ENCODE measurements at places on chromosomes 4 and X.
A peak's percentile ranks its signal among the peaks of the same experiment; 100 is the strongest.

DNA sequence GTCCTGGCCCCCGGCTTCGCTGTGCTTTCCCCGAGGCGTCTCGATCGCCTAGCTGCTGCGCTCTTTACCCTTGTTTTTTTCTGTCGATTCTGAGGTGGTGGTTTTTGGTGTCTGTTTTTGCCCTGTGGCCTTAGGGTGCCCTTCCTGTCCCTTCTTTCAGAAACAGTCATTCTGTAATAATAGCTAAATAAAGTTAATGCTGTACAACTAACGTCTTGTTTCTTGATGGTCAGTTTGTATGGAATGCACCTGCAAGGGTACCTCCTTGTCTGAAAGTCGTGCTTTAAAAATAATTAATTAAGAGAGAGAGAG lies 686 bp downstream of the FIP1L1 start:
- no peak for DNase-seq

DNA sequence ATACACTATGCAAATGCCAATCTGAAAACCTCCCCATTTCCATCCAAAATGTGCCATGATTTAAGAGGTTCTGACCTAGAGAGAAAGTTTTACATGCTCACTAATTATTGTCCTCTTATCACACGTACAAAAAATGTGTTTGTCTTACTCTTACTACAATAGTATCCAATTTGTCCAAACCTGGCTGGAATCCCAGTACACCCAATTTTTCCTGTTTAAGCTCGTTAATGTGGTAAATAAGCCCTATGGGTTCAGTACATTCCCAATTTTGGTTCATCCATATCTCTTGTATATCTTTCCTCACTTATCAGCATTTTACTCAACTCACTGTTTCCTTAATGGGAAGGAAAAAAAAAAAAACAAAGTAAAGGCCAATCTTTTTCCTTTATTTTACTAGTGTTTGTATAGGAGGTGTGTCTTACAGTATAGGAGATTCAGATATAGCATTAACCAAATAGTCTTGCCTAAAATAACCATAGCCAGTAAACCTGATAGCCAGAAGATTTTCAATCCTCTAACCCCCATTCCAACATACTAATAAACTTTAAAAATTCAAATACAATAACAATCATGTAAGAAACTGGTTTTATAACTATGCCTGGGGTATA lies 109.8 kb downstream of the PARM1 start:
- no peak for DNase-seq

GRCh38 chr4:5206016-5206790 lies 154.9 kb downstream of the STK32B start:
- no peak for DNase-seq

DNA sequence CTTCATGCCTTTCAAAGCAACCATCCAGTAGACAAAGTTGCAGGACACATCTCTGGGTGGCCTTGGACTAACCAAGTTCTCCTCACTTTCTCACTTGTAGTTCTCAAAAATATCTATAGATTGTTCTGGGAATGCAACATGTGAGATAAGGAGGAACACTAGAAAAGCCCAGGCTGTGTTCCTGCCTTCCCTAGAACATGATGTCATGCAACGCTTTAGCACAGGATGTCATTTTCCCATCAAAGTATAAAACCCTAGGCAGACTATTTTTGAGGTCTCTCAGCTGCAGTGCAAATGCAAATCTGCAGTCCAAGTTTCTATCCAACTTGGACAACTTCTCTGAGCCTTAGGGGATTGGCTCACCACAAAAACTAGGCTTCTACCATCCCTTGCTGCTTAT lies 78.8 kb upstream of the PCDH7 start:
- DNase-seq = no peak

- DNase-seq = no peak
Observed at GRCh38 chr4:102574317-102574716, 73.2 kb downstream of the NFKB1 start.

DNA sequence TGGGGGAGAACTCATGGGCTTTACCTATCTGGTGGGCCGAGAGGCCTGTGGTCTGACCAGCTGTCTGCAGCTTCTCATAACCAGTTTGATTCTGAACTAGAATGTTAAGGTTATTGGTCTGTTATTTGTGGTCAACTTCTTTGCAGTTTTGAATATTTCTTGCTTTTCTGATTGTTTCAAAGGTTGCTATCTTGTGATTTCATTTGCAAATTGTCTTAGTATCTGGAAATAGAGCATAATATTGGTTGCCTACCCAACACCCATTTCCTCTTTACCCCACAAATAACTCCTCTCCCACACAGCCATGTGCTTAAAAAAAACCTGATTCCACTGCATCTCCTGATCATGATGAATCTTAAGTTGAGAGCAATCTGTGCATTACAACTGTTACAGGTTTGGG lies 39.1 kb upstream of the BMP2K start:
- DNase-seq = no peak

DNA sequence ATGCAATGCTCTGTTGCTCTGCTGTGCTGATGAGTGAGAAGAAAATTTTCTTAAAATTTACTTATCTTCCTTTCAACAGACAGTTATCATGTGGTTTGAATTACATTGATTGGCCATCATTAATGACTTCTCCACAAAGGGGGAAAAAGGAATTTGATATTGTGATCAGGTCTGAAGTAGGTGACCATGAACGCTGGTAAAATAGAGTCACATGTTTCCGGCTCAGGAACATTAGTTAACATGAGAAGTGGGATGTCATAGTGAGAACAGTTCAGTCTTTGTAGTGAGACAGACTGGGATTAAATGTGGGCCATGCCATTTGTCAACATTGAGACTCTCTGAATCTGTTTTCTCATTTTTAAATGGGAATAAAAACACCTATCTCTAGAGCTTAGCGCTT lies 50.6 kb downstream of the GBA3 start:
- DNase-seq = no peak

GRCh38 chrX:151754641-151755215 lies 20.2 kb downstream of the CNGA2 start:
- DNase-seq = no peak

GRCh38 chr4:83417566-83417965 lies 38.1 kb downstream of the HELQ start:
- DNase-seq = no peak

DNA sequence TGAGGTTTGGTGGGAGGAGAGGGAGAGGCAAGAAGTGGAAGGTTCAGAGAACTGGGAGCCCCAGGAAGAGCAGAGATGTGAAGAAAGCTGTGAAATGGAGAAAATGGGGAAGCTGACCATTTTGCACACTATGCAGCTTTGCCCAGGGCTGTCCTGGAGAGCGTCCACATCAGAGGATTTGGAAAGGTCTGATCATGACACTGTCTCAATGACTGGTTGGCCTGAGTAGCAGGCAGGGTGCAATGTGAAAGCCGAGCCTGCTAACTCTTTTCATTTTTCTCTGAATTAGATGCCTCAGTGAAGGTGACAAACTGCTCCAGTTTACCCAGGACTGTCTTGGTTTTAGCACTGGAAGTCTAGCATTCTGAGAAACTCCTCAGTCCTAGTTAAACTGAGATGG lies 330.1 kb upstream of the RPS6KA3 start:
- DNase-seq = no peak

DNA sequence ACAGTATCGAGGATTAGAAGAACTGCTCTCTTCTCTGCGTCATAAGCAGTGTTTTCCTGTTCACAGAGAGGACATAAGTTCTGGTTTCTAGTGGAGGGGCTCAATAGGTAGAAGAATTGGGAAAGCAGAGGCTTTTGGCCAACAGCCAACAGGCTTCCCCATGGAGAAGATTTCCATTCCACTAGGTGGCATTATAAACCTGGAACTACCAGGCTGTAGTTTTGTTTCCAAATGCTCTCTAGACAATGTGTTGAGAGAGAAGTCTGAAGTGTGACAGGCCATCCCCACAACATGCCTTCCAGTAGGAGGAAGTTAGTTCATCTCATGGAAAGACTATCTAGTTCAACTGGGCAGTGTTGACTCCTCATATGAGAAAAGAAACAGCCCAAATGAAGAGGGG lies 63.8 kb upstream of the ANXA10 start:
- no peak for DNase-seq

GRCh38 chr4:21451032-21451431 lies 497.5 kb downstream of the KCNIP4 start:
- no peak for DNase-seq

GRCh38 chr4:131370846-131371245 lies 1778.2 kb upstream of the PCDH10 start:
- DNase-seq = no peak

GRCh38 chrX:49930039-49930438 lies 7.6 kb downstream of the CLCN5 start:
- no peak for DNase-seq

DNA sequence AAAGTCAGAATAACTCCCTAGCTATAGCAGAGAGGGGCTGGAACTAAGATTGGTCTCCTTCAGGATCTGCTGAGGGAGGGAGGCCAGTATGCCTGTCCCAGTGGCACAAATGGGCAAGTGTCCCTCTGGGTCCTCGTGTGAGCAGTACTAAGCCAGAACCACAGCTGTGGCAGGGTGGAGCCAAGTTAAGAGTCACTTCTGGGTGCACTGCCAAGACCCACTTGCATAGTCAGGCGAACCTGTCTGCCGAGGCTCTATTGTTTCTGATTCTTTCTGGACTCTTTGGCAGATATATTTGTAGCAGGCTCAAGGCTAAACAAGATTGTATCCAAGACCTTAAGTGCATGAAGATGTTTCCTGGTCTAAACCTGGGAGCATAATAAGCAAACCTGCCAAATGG lies 1123.7 kb upstream of the POU3F4 start:
- no peak for DNase-seq

DNA sequence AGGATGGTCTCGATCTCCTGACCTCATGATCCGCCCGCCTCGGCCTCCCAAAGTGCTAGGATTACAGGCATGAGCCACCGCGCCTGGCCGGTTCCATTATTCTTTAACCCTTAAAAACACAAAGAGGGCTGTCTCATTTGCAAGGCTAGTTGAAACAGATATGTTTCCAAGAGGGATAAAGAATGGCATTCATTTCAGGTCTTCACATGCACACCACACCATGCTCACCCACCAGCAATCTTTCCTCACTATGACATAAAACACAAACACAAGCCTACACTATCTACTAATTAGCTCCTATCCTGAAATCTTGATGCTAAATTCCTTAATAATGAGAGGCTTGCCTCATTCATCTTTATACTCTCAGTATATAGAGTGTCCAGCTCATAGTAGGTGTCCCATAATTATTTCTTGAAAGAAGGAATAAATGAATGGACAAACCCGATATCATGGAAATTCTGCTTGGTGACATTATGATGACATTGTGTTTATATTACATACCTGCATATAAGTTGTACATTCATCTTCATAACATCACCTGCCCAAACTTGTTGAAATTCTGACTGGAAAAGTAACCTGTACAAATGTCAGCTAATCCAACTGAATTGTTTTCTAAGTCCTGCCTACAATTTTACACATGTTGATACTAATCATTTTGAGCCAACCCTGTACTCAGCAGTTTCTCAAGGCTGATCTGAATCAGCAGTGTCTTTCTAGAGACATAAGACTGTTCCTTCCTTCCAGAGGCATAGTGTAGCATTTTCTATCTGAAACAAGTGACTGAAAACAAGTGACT lies 408.5 kb downstream of the KLHL13 start:
- no peak for DNase-seq

DNA sequence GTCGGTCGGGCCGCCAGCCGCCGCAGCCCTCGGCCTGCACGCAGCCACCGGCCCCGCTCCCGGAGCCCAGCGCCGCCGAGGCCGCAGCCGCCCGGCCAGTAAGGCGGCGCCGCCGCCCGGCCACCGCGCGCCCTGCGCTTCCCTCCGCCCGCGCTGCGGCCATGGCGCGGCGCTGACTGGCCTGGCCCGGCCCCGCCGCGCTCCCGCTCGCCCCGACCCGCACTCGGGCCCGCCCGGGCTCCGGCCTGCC lies 213 bp downstream of the NFKB1 start:
- DNase-seq = no peak

- no peak for DNase-seq
Observed at GRCh38 chr4:139246166-139246565, 33.9 kb downstream of the MGARP start.

GRCh38 chr4:40205259-40206198 lies 8.7 kb downstream of the RHOH start:
- DNase-seq = peak; percentile 63

DNA sequence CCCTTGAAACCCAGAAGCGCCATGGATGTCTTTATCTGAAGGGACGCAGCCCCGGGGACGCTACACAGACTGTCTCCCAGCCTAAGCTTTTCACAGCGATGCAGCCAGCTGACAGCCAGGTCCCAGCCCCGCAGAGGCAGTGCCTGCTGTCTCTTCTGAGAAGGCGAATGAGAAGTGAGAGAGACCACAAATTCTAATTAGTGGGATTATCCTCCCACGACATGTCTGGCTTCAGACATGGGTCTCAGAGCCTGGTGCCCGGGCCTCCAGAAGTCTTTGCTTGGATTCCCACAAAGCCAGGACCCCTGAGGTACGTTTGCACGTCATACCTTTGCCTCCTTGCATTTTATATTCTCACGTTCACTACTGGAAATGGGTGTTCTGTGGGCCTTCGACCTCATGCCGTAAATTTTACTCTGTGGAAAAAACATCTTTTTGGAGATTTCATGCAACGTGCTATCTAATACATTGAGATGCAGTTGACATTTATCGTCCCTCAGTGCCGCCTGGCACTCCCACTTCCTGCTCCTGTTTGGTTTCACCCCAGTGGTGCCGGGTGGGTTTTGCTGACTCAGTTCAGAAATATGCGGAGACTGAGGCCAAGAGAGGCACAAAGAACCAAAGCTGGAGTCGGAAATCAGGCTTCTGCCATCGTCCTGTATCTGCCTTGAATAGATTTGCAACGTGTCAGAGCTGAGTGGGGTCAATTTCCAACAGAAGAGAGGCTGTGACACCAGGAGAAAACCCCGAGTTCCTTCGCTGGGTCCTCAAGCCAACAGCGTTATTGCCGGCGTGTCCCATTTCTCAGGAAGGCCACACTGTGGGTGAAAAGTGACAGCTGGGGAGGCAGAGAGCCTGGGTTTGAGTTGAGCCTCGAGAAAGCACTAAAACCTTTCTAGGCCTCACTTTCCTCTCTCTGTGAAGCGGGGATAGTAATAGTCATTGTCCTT lies 114.4 kb downstream of the STK32B start:
- no peak for DNase-seq

DNA sequence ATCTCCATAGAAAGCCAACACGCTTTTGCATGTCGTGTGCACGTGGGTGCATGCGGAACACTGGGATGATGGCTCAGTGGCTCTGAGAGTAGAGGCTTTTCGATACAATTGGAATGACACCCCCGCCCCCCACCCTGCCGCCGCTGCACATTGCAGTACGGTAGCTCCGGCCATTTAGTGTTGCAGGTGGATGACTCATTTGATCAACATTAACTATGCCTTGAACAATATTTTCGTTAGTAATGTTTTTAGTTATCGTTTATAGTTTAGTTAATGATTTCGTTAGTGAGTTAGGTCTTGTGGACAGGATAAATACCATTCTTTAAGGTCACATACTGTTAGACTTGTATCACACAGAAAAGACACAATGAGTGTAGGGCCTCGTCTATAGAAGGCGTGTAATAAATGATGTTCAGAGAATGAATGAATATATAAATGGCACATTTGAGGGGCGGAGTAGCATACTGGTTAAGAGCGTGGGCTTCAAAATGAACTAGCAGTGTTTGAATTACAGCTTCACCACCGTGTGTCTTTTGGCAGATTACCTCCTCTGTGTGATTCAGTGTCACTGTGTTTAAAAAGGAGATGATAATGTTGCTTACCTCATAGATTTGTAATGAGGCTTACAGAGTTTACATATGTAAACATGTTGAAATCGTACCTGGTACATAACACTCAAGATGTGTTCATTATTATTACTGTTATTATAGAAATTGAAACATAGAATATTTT lies 67.2 kb upstream of the TENM3 start:
- no peak for DNase-seq

- no peak for DNase-seq
Observed at GRCh38 chr4:25085671-25086070, 54.9 kb upstream of the LGI2 start.

All from activated T-cell treated with anti-CD3 and anti-CD28 coated beads, Interleukin-2, amount 50 U/mL, for 48 hours (primary cell).